SJSA1 (cell line): ENCODE measurements at places on chromosomes 2 and 18.

DNA sequence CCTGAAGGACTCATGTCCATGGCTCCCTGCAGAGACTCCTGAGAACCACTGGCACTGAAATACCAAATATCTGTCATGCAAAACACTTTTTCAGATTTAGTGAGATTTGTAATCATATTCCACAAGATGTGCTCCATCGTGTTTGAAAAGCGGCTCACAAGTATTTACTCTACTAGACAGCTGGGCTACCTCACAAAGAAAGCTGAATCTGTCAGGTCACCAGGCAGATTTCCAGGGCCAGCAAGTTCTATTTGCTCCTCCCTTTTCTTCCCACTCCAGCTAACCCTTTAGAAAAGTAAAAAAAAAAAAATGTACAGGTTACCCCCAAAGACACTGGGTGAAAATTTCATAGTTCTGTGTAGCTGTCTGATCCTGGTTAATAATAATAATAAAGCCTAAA is 22.9 kb downstream of the WIPF1 start:
- no peak for DNase-seq

DNA sequence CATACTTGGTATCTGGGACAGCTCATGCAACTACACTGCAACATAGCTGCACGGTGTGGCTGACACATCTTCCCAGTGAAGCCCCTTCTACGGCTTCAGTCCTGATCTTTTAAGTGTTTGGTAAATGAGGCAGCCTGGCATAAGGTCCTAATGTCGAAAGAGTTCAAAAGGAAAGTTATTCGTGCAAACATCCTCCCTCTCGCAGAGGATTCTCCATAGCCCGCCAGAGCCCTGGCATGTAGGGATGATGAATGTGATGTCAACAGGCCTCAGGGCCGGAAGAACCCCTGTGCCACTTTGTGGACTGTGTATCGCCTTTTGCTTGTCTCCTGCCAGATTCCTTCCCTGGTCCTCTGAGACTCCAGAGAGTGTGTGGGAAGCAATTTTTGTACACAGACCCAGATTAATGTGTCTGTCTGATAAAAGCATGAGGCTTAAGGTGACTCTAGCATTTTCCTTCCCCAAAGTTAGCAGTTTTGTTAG is 88.5 kb downstream of the SOCS6 start:
- no peak for DNase-seq

DNA sequence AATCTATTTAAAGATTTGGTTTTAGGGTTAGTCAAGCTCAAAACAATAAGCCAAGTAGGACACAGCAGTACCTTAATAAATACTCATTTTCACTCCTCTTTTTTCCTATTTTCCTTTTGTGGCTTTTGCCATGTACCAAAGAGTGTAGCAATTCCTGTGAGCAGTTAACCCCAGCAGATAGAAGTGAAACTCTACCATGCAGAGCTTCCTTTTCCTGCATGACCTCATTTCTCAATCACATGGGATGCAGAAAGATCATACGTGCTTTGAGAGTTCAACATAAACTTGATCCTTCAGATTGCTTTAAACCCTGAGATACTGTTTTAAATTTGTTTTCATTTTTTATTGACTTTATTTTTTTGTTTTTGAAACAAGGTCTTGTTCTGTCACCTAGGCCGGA is 99.1 kb upstream of the ARHGAP15 start:
- DNase-seq, result no peak

DNA sequence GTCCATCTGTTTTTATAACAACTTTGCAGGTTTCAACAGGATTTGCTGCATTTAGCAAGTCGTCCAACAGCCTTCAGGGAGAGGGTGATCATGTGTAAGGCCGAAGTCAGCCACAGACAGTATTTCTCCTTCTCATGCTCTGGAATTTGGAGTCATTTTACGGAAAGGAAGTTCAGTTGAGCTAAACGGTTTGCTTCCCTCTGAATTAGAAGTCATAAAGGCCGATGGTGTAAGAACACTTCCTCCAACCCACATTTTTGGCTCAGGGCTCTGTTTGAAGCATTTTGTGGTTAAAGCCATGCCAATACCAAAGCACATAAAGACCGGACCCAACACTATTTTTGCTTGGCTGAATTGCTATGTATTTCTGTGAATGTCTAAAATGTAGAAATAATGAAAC is 129.5 kb downstream of the TMEM182 start:
- no peak for DNase-seq

DNA sequence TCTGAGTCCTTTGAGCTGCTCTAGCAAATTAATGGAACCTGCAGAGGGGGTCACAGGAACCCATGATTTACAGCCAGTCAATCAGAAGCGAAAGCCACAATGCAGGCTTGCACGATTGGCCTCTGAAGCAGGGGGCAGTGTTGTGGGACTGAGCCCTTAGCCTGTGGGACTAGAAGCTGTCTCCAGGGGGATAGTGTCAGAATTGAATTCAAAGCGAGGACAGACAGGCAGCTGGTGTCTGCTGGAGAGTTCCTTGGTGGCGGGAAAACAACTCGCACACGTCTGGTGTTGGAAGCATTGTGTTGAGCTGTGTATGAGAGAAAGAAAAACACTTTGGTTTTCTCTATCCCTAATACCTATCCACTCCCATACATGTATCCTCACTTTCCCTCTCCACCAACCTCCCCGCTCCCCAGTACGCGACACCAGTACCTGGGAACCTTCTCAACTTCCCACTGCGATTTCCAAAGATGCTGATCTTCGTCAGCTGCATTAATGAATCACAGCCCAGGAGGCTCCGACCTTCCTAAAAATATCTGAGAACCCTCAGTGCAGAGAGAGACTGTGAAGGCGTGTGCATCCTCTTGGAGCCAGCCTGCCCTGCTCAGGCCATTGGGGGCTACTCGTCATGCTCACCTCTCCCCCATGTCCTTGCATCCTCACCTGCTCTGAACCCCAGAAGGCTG is 88.2 kb downstream of the HS1BP3 start:
- no peak for DNase-seq

DNA sequence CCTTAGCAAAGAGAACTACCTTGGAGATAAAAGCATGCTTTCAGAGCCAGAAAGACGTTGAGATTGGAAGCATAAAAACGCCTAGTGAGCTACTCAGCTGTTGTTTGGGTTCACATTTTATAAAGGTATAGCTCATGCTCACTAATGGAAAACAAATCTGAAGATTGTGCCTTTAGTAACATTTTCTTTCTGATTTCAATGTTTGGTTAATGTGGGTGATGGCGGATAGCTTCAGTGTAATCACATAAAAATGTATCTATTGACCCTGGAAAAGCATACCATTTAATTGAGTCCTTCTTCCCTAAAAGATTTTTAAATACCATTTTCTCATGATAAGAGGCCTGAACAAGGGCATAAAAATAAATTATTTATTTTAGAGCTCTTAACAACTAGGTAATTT is 73.4 kb downstream of the DTNA start:
- DNase-seq, result no peak

- DNase-seq, result no peak
These were observed 114.5 kb downstream of the METTL8 start for GRCh38 chr2:171319164-171319810.

- no peak for DNase-seq
These were observed 40.4 kb downstream of the CYRIA start for GRCh38 chr2:16625201-16625729.

GRCh38 chr2:173280853-173281252 is 73.8 kb upstream of the CDCA7 start:
- DNase-seq, result no peak

- no peak for DNase-seq
These were observed 46.9 kb upstream of the NDUFV2 start for GRCh38 chr18:9055626-9056025.

DNA sequence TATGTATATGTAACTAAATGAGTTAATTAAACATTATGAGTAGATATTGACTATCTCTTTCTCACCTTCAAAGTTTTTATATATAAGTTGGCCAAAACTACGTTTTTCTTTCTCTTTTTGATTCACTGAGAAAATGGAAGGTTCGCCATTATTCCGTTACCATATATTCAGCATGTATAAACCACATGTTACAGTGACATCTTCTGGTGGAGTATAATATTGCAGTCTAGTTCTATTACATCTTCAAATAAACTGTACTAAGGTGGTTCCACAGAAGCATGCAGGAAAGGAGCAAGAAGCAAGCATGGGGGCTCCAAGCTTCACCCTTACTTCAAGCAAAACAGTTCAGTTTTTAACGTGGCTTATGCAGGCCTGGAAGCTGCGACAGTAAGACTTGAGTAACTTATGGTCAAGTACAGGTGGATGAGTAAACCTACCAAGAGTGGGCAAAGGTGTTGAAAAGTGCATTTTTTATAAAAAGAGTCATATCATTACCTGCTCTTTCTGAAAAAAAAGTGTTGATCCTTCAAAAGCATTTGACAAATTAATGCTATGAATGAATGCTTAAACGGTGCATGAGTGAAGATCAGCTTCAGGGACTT is 129.8 kb upstream of the RAB6C start:
- no peak for DNase-seq

GRCh38 chr18:76545433-76546087 is 50.5 kb upstream of the ZNF516 start:
- DNase-seq, result no peak

GRCh38 chr2:128236491-128237035 is 82.1 kb downstream of the HS6ST1 start:
- no peak for DNase-seq

- DNase-seq, result no peak
These were observed 103.6 kb downstream of the UNC80 start for GRCh38 chr2:209875270-209875669.

- DNase-seq, result no peak
These were observed 75.6 kb upstream of the REG3A start for GRCh38 chr2:79235135-79235534.

DNA sequence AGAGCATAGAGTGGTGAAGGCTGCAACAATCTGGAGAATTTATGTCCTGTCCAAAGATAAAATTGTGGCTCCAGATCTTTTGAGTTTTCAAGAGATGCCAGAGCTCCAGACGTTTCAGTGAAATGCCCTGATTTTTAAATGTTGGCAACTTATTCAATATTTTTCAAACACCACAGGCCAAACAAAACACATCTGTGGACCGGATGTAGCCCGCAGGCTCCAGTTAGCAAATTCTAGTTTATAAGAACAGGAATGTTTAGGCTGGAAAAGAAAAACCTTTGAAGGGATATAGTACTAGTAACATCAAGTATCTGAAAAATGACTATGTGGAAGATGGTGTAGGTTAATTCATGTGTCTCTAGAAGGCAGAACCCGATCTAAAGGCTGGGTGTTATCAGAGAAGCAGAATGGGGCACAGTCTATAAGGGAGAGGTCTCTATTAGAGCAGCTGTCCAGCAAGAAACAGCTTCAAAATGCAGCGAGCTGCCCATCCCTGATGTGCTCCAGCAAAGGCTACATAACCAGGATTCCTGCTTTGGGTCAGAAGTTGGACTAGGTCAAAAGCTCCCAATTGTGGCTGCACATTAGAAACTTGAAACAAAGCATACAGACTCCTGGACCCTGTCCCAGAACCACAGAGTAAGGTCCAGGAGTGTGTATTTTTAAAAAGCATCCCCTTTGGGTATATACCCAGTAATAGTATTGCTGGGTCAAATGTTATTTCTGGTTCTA is 105.9 kb downstream of the ANKRD44 start:
- DNase-seq, result no peak

DNA sequence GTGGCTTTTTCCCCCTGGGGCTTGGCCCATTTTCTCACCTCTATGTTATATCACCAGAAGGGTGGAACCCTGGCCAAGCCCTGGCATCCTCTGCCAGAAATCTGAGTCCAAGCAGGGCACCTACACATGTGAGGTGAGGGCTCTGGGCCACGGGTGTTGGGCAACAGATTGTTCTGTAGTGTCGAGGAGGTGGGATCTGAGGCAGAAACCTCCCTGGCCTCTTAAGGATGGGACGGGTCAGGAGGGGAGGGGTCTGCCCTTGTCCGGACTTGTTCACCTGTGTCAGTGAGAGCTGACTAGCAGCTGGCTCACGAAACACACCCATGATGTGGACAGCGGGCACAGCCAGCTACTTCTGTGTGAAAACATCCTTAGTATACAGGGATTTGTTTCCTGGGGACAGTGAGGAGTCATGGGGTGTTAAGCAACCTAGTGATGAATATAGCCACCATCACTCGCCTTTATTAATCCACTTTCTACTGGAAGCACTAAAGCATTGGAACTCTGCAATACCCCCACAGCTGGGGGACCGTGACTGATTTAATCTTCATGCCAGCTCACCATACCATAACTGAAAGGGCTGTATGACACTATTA is 35.6 kb downstream of the EPAS1 start:
- DNase-seq, result no peak

DNA sequence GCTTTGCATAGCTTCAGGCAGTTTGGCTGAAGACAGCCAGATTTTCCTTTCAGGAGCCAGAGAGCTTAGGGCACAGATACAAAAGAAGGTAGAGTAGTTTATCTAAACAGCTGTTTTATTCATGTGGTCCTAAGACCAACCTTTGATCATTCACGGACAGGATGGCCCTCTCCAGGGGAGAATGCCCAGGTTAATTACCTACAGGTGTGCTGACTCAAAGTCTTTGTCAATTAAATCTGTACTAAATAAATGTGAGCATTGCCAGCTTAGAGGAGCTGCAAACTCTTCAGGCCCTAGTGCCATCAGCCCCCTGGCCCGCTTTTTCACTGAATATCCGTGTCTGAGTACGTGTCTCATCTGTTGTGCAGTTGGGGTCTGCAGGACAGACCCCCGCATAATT is 554.7 kb downstream of the NUP35 start:
- DNase-seq, result no peak

DNA sequence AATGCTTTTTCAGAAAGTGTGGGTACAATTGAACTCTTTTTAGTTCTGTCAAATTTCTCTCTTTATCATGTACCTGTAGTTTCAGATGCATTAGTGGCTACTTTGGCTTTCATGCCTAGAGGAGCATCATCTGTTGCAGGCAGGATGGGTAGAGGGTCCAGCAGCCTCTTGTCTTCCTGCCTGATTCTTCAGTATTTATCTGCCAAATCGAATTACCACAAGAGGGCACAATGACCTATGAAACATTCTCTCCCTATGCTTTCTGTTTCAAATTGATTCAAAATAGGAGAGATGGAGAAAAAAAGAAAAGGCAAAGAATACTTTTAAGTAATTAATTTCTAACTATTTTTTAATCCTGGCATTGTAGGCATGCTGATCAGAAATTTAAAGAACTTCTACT is 477.2 kb downstream of the TRIB2 start:
- no peak for DNase-seq

DNA sequence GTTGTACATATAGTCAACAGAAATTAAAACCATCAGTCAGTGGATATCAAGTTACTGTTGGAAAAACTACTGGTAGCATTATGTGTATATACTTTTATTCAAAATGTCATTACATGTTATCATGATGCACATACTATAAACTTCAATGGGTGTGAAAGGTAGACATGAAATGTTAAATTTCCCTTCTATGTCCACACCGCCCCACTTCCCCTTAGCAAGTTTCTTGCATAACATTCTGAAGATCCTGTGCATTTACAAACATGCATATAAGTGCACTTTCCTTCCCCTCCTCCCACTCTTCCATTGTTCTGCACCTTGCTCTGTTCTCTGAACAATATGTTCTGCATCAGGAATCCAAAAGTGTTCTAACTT is 16.6 kb upstream of the HK2 start:
- no peak for DNase-seq
